ENCODE measurements at places on chromosomes 2 and 18. TPM values are rescaled to one million over a fixed set of nuclear protein-coding genes. Genes with fewer than 3 reads are reported as not detected.

QPCT gene
- 10.4 TPM for total RNA-seq

ZNF396 gene
- total RNA-seq, result 6.2 TPM

HAUS1 gene
- total RNA-seq, result 48.1 TPM

HOXD12 gene
- not detected for total RNA-seq

DSG1 gene
- 0.20 TPM for total RNA-seq

CYP26B1 gene
- 9.8 TPM for total RNA-seq

SLC14A1 gene
- 2.0 TPM for total RNA-seq

COL3A1 gene
- 2,960 TPM for total RNA-seq

HOXD13 gene
- total RNA-seq, result not detected

SERPINB2 gene
- 0.69 TPM for total RNA-seq

TUBA4A gene
- 14.3 TPM for total RNA-seq

GPR39 gene
- total RNA-seq, result 0.72 TPM

EGR4 gene
- 0.10 TPM for total RNA-seq

SH3RF3 gene
- total RNA-seq, result 5.2 TPM

MGAT4A gene
- total RNA-seq, result 26.6 TPM

NEB gene
- total RNA-seq, result 8.5 TPM

PXDN gene
- total RNA-seq, result 53.5 TPM

GKN1 gene
- total RNA-seq, result not detected

ABCB11 gene
- 0.20 TPM for total RNA-seq

FTCDNL1 gene
- total RNA-seq, result 6.1 TPM
